Amniotic epithelial cell (primary cell): ENCODE measurements at places on chromosomes 2 and 18.

- DNase-seq: no peak
Measured at GRCh38 chr2:147976102-147976501, 44.4 kb downstream of the ORC4 start.

DNA sequence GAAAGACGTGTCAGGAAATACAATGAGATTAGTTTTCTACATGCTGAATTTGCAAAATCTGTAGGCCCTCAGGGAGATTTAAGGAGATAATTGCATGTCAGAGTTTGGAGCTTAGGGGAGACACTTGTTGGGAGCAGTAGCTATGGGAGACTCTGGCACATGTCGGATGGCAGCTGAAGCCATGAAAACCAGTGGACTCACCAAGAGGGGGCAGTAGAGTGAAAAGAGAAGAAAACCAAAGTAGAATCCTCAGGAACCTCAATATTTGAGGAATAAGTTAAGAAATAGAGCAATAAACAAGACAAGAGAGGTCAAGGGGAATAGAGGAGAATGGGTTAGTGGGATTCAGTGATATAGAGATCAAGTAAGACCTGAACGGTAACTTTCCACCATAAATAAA lies 24.8 kb downstream of the RUFY4 start:
- no peak for DNase-seq

DNA sequence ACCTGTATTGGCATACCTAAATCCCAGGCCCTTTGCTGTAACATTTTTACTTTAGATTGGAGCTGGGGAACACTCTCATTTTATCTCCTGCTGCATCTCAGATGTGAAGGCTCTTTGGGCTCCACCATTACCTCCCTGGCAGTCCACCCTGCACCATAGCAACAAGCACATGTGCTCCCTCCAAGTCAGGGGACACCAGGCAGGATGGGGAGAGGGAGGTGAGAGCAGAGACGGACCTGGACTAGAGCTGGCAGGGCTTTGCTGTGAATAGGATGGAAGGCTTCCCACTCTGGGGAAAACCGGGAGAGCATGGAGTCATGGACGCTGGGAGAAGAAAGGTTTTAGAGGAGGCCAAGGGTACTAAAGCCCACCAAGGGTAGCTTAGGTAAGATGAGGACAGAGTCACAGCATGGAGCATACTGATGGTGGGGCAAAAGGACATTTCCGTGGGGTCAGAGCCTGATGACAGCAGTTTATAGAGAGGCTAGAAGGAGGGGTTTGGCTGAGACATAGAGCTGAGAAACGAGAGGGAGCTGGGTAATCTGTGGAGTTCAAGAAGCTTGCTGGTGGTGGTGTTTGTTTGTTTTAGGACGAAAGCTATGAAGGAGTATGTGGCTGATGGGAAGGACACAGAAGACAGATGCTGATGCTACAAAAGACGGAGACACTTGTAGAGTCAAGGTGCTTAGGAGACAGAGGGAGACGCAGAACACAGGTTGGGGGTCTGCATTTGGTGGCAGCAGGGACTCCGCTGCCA lies 134.8 kb downstream of the COL6A3 start:
- no peak for DNase-seq

- no peak for DNase-seq
Measured at GRCh38 chr2:28838971-28839370, 28.3 kb downstream of the SPDYA start.

DNA sequence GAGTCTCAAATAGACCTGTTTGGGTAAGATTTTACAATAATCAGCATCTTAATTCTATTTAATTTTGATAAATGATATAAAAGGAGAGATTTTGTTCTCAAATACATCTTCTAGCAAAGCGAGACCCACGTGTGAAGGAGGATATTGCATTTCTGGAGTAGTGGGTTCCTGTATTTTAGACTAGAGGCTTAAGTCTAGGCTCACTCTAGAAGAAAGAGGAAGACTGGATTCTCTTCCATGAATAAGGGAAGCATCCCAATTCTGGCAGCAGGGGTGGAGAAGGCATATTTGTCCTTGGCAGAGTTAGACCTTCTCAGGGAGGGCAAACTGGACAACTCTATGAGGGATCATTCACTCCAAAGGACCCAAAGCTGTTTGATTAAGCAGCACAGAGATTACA lies 11.3 kb upstream of the FAM228A start:
- DNase-seq: no peak

DNA sequence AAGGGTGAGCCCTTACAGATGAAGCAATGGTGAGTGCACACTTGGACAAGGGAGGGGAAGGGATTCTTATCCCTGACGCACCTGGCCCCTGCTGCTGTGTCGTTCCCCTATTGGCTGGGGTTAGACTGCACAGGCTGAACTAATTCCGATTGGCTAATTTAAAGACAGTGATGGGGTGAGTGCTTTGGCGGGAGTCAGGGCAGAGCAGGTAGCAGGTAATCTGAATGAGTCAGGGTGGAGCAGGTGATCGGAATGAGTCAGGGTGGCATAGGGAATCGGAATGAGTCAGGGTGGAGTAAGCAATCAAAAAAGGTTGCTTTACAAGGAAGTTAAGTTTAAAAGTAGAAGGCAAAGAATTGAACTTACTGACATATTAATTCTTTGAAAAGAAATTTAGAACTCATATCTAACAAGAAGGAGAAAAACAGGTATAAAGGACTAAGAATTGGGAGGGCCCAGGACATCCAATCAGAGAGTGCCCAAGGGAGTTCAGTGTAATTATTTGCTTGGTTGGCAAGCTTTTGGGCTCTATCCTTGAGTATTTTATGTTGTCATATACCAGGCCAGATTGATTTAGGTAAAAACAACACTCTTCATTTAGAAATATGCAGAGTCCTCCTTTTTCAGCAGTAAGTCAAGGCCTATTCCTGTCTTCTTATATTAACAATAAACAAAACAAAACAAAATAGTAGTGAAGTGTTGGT lies 52.3 kb upstream of the RALBP1 start:
- DNase-seq: no peak

- no peak for DNase-seq
Measured at GRCh38 chr2:38496927-38497669, 105.6 kb downstream of the HNRNPLL start.

- no peak for DNase-seq
Measured at GRCh38 chr2:189726271-189726670, 36.3 kb downstream of the OSGEPL1 start.

DNA sequence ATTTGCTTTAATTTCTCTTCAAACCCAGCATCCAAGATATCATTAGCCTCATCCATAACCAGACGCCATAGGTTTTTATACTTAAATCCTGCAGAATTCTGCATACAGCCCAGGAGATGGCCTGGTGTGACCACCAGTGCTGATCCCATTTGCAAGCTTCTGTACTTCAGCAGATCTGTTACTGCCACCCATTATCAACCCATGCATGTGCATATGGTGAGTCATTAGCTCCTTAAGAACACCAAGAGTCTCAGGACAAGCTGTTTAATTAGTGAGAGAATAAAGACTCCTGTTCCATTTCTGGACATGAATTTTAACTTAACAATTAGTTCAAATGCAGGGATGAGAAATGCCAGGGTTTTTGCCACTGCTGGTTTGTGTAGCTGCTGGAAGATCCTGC lies 110.7 kb upstream of the TANK start:
- peak; percentile 65 for DNase-seq

- DNase-seq: no peak
Measured at GRCh38 chr2:192194265-192194865, 368 bp downstream of the TMEFF2 start.

- no peak for DNase-seq
Measured at GRCh38 chr18:9174302-9174701, 37.7 kb downstream of the ANKRD12 start.

DNA sequence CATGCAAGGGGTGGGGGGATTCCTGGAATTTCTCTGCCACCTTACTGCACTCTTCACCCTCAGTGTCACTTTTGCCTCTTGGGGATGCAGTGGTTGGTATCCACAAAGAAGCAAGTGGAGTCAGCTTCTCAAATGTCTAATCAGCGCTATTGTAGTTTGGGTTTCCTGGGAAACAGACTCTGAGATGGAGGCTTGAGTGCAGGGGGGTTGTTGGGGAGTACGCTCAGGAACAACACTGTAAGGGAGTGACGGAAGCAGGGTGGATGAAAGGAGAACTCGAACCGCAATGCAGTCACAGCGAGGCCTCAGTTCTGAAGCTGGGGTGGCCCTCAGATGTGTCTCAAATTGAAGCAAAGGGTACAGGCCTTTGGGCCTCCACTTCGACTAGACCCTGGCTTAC lies 73.6 kb upstream of the EPC2 start:
- no peak for DNase-seq

DNA sequence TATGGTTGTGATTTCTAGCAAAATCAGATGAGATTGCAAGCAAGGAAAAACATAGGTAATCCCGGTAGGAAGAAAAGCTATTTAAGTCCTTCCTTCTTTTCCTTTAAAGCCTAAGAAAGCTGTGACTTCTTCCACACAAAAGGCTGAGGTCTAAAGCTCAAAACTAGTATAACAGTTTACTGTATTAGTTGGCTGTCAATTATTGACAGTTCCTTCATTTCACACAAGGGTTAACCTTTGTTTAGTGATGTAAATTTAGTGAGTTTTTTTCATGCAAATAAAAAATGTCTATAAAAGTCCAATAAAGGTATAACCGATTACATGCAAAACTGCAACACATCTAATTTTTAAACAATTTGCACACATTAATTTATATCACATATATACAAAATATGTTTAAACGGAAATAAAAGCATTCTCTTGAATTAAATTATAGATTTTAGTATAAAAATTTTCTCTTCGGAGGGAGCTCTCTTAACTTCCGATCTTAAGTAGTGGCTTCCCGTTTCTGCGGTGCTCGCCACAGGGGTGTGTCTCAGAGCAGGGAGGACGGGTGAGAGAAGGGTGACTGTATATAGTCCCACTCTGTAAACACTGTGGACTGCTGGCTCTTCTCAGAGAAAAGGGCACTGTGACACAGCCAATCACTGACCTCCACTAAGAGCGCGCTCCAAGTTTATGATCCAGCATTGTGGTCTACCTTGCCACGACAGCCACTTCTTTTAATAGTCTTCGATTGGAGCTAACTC lies 33.4 kb downstream of the TTR start:
- no peak for DNase-seq

DNA sequence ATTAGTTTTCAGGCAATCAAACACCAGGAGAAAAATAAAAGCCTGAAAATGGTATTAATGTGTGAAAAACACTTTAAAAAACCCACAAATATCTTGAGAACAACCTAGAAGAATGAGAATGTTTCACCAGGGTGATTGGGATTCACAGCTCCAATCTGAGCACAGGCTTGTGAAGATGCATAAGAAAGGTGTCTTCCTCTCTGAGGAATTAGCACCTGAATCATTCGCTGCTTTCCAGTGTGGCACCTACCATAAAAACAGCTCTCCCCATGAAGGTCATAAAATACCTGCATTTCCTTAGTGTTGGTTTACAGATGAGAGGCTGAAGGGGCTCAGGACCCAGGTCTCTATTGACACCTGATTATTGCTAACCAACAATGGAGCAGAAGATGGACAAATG lies 499.7 kb upstream of the KLHL29 start:
- DNase-seq: no peak

- DNase-seq: peak; percentile 64
Measured at GRCh38 chr2:25341753-25342371, at the start of gene DNMT3A. Gene DNMT3A (minus strand): TSS chr2:25341925. CDS start chr2:25313984, 27,941 bp downstream.

DNA sequence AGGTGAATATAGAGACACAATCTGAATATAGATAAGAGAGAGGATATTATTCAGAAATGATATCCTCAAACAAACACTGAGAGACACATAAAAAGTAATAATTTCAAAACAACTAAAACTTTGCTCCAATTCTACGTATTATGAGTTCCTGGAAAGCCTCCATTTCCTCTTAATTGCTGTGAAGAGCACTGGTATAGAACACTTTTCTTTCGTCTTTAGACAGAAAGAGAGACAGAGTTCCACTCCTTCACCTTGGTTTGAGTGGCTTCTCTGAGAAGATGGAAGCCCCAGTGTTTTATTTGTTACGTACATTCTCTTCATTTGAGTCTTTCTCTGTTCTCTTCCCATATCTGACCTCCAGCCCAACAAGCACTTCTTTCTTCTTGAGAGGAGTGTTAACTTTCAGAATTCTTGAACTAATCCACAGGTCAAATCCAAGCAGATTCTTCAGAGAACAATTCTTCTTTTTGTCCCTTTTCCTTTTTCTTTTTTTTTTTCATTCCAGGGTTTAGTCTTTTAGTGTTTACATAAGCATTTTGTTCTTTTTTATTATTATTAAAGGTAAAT lies 6.4 kb upstream of the PIK3C3 start:
- no peak for DNase-seq

DNA sequence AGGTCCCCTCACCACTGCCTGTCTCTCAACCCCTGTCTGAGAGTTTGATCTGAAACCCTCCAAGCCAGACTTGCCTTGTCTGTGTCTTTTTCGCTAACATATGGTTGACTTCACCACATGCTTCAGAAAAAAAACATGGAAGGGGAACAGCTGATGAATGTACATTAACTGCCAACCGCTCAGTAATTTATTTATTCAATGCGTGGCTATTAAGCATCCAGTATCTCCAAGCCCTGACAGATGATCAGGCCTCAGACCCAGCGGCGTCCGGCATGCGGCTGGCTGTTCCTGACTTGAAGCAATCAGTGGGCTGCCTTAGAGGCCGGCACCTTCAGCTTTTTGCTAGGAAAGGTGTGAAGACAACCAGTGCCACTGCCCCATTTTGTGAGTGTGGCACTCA lies 62.3 kb downstream of the NGEF start:
- DNase-seq: no peak
